ENCODE measurements at places on chromosomes 5 and 9.

DNA sequence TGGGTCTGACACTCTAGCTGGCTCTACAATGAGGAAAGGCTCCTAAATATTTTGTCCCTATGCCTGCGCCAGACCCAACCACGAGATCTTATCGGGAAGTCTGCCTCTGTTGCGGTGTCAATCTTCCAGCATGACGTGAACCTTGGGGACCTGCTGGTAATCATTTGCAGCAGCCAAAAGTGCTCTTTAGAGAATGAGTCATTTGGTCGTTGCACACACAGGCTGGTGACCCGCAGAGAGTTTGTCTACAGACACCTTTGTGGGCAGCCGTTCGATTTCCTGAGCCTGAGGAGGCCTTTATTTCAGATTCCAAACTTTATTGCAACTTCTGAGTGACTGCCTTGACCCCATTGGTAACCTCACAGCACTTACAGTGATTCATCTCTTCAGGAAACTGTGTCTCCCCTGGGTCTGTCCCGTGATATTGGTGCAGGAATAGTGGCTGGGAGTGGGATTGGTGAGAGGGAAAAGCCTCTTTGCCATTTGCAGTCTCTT lies 326.1 kb downstream of the NSG2 start:
- DNase-seq: no peak

- peak; percentile 89 for DNase-seq
Observed at GRCh38 chr5:150112201-150113046, 26.1 kb upstream of the CSF1R start.

DNA sequence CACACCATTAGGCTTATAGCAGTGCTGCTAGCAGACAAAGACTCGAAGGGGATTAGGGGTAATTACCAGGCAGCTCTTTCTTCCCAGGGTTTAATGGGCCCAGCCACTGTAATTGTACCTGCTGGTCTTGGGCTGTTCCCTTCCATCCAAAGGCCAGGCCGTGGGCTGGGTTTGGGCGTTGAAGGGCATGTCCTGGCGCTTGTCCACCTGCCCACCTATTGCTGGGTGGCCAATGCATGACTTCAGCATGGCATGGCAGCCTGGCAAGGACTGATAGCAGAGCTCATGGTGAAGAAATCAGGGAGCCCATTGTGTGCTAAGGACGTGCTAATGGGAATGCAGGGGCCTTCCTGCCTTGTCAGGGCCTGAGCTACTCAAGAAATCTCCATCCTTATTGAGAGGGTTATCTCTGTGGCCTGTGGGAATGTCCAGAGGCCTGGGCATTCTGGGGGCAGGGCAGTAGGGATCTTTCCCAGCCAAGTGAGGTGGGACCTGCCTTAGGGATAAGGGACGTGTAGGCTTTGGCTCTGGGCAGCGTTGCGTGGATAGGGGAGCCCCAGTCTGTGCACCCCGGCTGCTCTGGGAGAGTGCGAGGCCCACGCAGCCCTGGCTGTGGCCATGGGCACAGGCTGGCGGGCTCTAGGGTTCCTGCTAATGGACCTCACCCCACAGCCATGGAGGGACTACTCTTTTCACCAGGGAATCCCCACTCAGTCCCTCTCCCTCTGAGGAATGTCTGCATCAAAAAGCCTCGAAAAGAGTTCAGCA lies 116.1 kb upstream of the PITX1 start:
- DNase-seq: no peak

GRCh38 chr9:106310782-106311181 lies 552.2 kb upstream of the ZNF462 start:
- no peak for DNase-seq

- no peak for DNase-seq
Observed at GRCh38 chr9:125750627-125751011, 3.4 kb downstream of the PBX3 start.

Measured in HFFc6 (cell line).